T-helper 9 cell (primary cell): ENCODE measurements at places on chromosomes 5 and 9.

GRCh38 chr9:79912318-79913070, 340.7 kb downstream of the TLE4 start:
- DNase-seq = no peak

GRCh38 chr9:89723469-89724100, 118.8 kb downstream of the GADD45G start:
- DNase-seq = no peak

- DNase-seq = no peak
Measured at GRCh38 chr5:72587661-72588308, 80.6 kb upstream of the ZNF366 start.

GRCh38 chr5:180399401-180400215, 46.5 kb upstream of the GFPT2 start:
- no peak for DNase-seq

DNA sequence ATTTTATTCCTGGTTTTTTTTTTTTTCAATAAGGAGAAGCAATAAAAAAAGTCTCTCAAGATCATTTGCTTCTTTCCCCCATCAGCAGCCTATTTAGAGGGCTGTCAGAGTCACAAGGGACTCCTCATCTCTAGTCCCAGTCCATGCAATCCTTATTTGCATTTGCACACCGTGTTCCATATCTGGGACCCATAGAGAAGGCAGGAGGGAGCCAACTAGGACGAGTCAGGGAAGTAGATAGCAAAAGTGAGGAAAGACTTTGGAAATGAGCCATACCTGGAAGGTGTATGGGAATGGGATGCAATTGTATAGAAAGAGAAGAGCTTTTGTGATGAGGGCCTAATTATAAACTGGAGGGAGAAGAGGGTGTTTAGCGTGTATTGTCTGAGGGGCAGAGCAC, 160.0 kb downstream of the PIK3R1 start:
- no peak for DNase-seq

GRCh38 chr5:106367281-106367680, 1303.5 kb downstream of the EFNA5 start:
- DNase-seq = no peak

DNA sequence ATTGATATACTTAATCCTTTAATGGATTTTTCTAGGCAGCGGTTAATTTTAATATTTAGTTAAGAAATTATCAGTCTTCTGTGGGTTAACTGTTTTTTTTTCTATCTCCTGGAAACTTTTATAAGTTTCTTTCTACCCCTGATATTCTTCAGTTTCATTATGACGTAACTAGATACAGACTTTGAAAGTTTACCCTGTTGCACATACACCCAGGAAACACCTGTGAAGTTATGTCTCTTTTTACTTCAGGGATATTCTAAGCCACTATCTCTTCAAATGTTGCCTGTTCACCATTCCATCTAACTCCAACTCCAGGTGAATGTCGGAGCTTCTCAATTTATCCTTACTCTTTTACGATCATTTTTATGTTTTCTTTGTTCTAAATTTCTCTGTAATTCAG, 329.0 kb downstream of the ICE1 start:
- no peak for DNase-seq

DNA sequence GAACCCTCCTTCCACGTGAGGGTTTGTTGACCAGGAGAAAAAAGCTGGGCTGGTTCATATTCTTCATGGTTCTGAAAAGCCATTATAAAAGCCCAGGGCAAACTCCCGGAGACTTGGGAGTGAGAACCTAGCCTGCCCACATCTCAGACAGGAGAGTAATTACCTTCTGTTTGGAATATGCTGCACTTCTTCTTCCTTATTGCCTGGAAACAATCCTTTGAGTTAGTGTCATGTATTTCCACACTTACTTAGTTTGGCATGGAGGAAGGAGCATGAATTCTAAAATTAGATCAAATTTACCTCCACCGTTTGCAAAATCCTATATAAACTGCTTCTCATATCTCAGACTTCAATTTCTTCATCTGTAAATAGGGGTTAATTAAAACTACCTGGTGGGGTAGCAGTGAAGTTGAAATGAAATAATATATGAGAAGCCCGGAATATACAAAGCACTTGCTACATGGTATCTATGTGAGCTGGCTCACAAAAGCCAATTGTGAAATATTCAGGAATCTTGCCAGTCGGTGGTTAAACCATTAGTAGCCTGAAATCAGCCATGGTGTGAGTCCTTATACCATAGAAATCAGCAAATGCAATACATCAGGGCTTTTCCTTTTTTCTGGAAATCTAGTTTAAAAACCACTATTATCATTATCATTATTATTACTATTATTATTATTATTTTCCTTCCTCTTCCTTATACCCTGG, 140.0 kb upstream of the RAD23B start:
- no peak for DNase-seq

- DNase-seq = no peak
Measured at GRCh38 chr5:98679963-98680362, 93.5 kb upstream of the RGMB start.

GRCh38 chr9:35553670-35554543, 51.2 kb upstream of the TESK1 start:
- DNase-seq = no peak

GRCh38 chr9:136059851-136060670, 35.0 kb downstream of the NACC2 start:
- no peak for DNase-seq

- DNase-seq = no peak
Measured at GRCh38 chr5:65262649-65263059, 219.1 kb downstream of the ADAMTS6 start.

DNA sequence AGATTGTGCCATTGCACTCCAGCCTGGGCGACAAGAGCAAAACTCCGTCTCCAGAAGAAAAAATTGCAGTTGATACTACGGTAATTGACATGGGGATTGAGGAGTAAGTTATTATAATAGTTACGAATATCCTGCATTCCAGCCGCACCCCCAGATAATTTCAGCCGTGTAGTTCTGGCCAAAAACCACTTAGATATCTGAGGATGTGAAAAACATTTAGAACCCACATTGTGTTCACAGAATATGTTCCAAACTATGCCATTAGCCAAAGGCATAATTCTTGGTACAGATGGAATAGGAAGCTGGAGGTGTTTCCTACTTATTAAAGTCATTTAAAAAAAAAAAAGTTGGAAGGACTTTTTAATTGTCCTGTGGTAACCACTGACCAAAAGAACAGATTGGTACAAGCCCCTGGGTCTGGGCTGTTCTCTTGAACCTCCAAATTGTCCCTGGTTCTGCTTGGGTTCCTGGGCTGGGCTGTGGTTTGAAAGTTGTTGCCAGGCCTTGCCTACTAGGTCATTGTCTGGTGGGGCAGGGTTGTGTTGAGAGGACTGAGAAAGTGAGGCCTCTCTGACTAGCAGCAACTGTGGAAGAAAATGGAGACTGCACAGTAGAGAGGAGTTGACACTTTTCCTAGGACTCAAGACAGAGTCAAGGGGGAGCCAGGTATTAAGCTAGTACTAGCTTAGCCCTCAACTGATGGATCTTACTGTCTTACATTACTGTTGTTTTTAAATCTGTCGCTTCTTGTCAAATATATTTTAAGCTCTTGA, 198.8 kb downstream of the NR3C1 start:
- DNase-seq = no peak

DNA sequence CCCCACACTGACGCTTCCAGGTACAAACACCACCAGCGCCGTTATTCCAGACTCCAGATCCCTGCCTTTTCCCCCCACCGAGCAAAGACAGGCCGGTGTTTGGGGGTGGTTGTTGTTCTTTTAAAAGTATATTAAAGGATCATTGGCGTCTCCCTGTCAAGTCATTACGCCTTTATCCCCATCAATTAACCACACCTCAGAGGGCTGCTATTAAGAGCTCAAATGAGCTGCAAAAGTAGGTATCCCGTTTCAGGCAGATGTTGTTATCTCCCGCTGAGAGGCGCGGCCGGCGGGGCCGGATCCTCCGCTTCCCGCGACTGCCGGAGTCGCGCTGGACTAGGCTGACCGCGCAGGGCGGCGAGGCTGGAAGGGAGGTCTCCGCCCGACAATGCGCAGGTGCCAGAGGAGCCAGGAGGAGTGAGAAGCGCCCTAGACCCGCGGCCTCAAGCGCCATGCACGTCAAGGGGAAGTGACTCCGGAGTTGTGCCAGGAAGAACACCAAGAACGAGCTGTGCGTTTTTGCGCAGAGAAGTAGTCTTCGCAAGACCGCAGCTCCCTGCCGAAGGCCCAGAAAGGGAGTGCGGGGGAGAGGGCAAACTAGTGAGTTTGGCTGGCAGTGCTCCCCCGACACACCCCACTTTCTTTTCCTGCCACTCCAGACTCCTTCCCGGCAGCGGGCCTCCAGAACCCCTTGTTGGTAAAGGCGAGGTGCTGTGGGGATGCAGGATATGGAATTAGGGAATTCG, 8.2 kb downstream of the NR2F1-AS1 start:
- DNase-seq = no peak

- DNase-seq = no peak
Measured at GRCh38 chr5:58087123-58087522, 372.8 kb downstream of the PLK2 start.

GRCh38 chr9:76927540-76928240, 21.8 kb upstream of the PRUNE2 start:
- no peak for DNase-seq

DNA sequence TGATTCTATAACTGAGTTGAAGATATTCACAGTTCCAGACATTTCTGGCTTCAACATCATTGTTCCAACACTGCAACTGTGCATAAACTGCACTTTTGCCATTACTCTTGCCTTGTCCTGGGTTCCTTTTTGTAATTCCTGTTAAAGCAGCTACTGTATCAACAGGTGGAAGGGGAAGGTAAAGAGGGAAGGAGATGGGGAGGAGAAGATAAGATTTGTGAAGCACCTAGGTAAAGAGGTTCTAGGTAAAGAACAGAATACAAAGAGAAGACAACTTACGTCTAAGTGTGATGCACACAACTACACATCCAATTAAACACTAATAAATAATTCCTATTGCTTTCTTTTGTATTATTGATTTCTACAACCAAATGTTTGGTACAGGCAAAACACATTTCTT, 36.2 kb downstream of the LEAP2 start:
- DNase-seq = no peak

DNA sequence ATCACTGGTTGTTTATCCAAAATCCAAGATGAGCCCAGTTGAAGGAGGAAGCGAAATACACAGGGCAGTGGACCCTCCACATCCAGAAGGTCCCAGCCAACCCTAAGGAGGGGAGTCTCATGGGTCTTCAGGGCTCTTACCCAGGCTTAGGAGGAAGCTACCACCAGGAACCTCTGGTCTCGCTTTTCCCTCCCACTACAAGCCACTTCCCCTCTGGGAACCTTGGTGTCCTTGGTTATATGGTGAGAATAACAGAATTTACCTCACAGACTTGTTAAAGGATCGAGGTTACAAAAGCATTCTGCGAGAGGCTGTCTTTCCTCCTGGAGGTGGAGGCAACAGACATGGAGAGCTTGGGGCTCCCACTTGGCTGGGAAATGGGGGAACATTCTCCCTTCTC, 3.4 kb downstream of the HIGD2A start:
- DNase-seq = no peak

DNA sequence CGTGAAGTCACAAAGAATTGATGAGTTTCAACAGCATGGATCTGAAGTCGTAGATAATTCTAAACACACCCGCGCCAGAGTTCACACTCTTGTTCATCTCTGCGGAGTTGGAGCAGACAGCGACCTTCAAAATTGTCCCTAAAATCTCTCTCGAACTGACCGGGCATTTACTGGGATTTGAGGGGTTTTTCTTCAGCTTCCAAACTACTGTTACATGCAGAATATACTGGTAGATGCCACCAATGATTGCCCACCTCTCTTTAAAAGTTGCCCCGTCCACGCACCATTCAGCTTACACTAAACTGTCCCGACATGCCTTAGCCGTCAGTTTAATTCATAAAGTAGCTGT, 5.2 kb upstream of the ISL1 start:
- no peak for DNase-seq

GRCh38 chr9:14423815-14424261, 109.9 kb upstream of the NFIB start:
- DNase-seq = no peak

- no peak for DNase-seq
Measured at GRCh38 chr9:112239284-112239683, 64.2 kb upstream of the SUSD1 start.

DNA sequence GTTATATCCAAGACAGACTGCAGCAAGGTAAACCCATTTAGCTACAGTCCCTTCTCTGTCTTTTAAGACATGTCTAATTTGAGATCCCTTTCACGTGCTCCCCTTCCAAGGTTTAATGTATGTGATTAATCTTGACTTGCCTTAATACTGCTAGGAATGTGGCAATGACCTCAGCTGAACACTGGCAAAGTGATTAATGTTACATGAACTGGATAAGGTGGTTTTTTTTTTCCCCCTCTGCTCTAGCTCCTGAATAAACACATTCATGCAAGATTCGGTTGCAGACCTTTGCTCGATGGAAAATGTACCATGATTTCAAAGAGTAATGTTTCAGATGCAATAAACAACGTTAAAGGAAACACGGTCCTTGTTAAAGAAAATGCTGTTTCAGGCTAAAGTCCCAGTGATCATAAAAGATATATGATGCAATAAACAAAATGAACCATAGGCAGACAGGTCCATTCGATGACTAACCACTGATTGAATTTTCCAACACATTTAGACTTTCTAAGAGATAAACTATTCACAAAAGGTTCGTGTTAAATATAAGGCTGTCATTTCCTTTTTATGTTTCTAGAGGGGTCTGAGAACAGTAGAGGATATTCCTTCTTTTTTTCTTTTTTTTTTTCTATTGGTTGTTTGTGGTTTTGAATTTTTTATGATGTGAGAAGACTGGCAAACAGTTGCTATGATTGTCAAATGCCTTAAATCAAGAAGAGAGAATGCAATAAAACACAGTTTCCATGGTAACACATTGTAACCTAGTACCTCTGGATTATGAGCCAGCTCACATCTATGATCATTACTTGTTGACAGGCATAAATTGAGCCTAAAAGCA, 44.7 kb upstream of the ZNF608 start:
- no peak for DNase-seq

DNA sequence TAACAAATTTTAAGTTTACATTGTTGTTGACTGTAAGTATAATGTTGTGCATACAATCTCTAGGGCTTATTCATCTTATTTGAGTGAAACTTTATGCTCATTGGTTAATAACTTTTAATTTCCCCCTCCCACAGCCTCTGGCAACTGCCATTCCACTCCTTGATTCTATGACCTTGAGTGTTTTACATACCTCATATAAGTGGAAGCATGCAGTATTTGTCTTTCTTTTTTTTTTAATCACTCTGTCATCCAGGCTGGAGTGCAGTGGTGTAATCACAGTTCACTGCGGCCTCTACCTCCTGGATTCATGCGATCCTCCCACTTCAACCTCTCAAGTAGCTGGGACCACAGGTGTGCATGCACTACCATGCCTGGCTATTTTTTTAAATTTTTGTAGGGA, 83.9 kb downstream of the KCTD16 start:
- DNase-seq = no peak
